ENCODE measurements at places on chromosomes 2 and 18. TPM values are rescaled to one million over a fixed set of nuclear protein-coding genes. Genes with fewer than 3 reads are reported as not detected.

Gene SCYGR1
- not detected for polyA plus RNA-seq

Gene FTCDNL1
- polyA plus RNA-seq: 5.6 TPM

Gene CD207
- 0.97 TPM for polyA plus RNA-seq

Gene MAIP1
- polyA plus RNA-seq: 28.4 TPM

Gene IL36G
- polyA plus RNA-seq: not detected

Gene DNAH6
- polyA plus RNA-seq: not detected

Gene LBH
- polyA plus RNA-seq: 17.6 TPM

Gene SEMA4F
- polyA plus RNA-seq: not detected

Gene DCDC2C
- not detected for polyA plus RNA-seq

Gene CIB4
- 0.15 TPM for polyA plus RNA-seq

Gene HRH4
- not detected for polyA plus RNA-seq

Gene AKAIN1
- not detected for polyA plus RNA-seq

Gene TRIM43
- polyA plus RNA-seq: not detected
